Stomach (tissue), 19 donors: ENCODE measurements at places on chromosomes 13 and 19. TPM values are rescaled to one million over a fixed set of nuclear protein-coding genes. Genes with fewer than 3 reads are reported as not detected.

GRCh38 chr19:49937750-49938381, 8.6 kb upstream of the NUP62 start:
- H3K36me3 ChIP-seq: peaks cover 8% of the 10 kb centered on the region
- H3K4me1 ChIP-seq: peaks cover 9% of the 10 kb centered on the region
- peak overlapping the region; percentile 18 for H3K4me3 ChIP-seq
- H3K27ac ChIP-seq: no peak overlapping the region
- DNase-seq: peak; percentile 92
- peaks cover 3% of the 10 kb centered on the region for H3K27me3 ChIP-seq

- DNase-seq: no peak
- no peak overlapping the region for H3K27ac ChIP-seq
- H3K4me1 ChIP-seq: peaks cover 5% of the 10 kb centered on the region
- H3K36me3 ChIP-seq: no peaks in the 10 kb centered on the region
These were observed 49.4 kb upstream of the INTS6 start for GRCh38 chr13:51502153-51502651.

DNA sequence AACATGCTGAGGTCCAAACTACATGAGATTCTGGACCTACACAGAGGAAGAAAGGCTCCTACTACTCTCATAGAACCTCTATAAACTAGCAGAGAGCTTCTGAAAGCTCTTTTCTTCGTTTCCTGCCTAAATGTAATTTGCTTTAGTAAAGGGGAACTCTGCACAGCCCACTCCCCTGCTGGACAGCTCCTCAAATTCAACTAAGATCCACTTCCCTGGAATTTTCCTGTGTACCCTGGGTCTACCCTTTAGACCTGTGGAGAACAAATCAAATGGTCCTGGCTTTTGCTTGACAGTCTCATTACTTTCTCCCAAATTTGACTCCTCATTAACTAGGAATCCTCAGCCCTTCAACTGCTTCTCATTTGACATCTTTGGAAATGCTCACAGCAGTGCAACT, 3.5 kb upstream of the DCLK1 start:
- H3K4me3 ChIP-seq: no peak overlapping the region
- H3K27ac ChIP-seq: no peak overlapping the region
- H3K36me3 ChIP-seq: no peaks in the 10 kb centered on the region
- no peaks in the 10 kb centered on the region for H3K4me1 ChIP-seq
- no peak for DNase-seq

GRCh38 chr19:31534786-31535657, 185.8 kb upstream of the TSHZ3 start:
- no peaks in the 10 kb centered on the region for H3K36me3 ChIP-seq
- no peak overlapping the region for H3K27ac ChIP-seq
- H3K4me3 ChIP-seq: no peak overlapping the region
- no peaks in the 10 kb centered on the region for H3K4me1 ChIP-seq

DNA sequence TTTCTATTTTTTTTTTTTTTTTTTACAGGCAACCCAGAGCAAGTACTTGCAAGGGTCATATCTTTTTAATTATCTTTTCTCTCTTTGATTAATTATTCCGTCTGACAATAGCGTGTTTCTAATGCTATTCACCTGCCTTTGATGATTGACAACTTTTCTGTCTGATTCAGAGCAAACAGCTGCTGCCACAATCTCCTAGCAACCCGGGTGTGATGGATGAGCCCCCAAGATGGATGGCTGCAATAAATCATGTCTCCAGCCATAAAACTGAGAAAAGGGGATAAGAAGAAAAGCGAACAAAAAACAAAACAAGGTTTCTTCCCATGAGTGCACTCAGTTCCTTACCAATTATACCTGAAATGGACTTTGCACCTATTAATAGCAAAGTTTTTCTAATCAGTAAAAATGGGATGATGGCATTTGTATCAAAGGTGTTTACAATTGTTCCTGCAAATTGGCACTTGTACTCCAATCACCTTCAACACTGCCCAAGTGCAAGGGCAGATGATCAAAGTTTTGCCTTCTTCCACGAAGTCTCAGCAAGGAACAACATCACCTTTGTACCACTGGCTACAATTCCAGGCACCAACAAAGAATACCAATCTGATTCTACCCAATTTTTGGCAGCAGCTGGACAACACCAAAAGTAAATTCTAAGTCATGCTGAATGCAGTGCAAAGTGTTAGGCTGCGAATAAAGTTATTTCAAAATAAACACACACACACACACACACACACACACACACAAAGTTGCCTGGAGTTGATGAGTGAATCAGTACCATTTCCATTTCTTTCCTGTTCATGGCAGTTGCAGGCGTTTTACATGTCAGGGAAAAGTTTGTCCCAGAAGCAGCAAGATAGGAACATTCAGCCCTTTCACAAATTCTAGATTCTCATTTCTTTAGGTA, 12.0 kb downstream of the TSHZ3 start:
- H3K36me3 ChIP-seq: no peaks in the 10 kb centered on the region
- no peak for DNase-seq
- peak overlapping the region; percentile 69 for H3K27ac ChIP-seq
- H3K4me3 ChIP-seq: no peak overlapping the region
- H3K27me3 ChIP-seq: no peaks in the 10 kb centered on the region

GRCh38 chr13:51036418-51036817, 74.7 kb downstream of the C13orf42 start:
- H3K27me3 ChIP-seq: no peaks in the 10 kb centered on the region
- no peak for DNase-seq
- H3K4me1 ChIP-seq: no peaks in the 10 kb centered on the region

Gene FLT3LG
- total RNA-seq: not detected

Gene ACER1
- not detected for total RNA-seq

Gene JUNB
- total RNA-seq: 403 TPM

DNA sequence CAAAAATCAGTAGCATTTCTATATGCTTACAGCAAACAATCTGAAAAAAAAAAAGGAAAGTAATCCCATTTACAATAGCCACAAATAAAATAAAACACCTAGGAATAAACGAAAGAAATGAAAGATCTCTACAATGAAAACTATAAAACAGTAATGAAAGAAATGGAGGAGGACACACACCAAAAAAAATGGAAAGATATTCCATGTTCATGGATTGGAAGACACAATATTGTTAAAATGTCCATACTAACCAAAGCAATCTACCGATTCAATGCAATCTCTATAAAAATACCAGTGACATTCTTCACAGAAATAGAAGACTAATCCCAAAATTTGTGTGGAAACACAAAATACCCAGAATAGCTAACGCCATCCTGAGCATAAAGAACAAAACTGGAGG, 4.7 kb downstream of the FCGBP start:
- peaks cover 12% of the 10 kb centered on the region for H3K27me3 ChIP-seq
- H3K4me3 ChIP-seq: no peak overlapping the region
- H3K27ac ChIP-seq: no peak overlapping the region
- no peaks in the 10 kb centered on the region for H3K36me3 ChIP-seq

Gene CEACAM8
- not detected for total RNA-seq

DNA sequence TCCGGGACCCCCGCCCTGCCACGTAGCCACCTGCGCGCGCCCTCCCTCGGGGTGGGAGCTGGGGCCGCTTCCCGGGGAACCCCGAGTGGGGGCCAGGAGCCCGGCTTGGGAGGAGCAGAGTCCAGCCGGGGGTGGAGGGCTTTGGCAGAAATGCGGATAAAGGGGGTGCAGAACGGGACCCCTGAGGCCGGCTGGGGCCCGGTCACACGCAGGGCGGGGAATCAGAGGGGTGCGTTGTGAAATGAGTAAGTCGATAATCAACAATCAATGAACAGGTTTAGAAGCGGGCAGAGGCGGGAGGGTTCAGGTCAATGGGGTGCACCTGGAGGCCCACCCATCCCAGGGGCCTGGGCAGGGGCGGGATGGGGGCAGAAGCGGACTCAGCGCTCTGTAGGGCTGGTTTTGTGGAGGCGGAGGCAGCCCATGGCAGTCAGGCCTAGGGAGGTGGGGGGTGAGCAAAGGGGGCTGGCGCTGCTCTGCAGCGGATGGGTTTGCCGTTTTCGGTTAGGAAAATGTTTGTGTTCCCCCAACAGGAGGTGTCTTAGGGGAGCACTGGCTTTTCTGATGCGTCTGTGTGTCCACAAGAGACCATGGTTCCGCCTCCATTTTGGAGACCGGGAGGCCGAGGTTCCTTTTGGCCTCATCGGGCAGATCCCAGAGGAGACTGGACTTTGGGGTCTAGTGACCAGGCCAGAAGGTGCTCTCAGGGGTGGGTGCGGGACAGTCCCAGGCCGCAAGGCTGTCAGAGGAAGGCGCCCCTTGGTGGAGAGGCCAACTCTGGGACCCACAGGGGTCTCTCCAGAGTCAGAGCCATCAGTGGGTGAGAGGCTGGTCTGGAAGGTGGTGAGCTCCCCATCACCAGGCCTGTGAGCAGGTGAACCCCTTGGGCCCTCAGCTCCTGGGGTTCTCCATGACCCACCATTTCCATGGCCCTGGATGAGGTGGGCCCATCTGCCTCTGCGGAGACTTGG, 683 bp upstream of the DIRAS1 start:
- H3K36me3 ChIP-seq: no peaks in the 10 kb centered on the region
- H3K27me3 ChIP-seq: peaks cover 75% of the 10 kb centered on the region
- peaks cover 49% of the 10 kb centered on the region for H3K4me1 ChIP-seq
- peak; percentile 32 for DNase-seq
- no peak overlapping the region for H3K27ac ChIP-seq

GRCh38 chr19:44512326-44513298, 12.3 kb upstream of the ZNF180 start:
- no peak overlapping the region for H3K4me3 ChIP-seq
- H3K4me1 ChIP-seq: no peaks in the 10 kb centered on the region
- H3K36me3 ChIP-seq: no peaks in the 10 kb centered on the region
- DNase-seq: no peak
- H3K27me3 ChIP-seq: peaks cover 38% of the 10 kb centered on the region

GRCh38 chr19:2503521-2504109, 27.7 kb downstream of the GADD45B start:
- no peak for DNase-seq
- peaks cover 9% of the 10 kb centered on the region for H3K4me1 ChIP-seq
- H3K27ac ChIP-seq: no peak overlapping the region
- no peaks in the 10 kb centered on the region for H3K36me3 ChIP-seq

- no peaks in the 10 kb centered on the region for H3K36me3 ChIP-seq
- peaks cover 38% of the 10 kb centered on the region for H3K4me1 ChIP-seq
- H3K27me3 ChIP-seq: peaks cover 46% of the 10 kb centered on the region
These were observed 1.8 kb downstream of the FGF14 start for GRCh38 chr13:102399791-102400674.

DNA sequence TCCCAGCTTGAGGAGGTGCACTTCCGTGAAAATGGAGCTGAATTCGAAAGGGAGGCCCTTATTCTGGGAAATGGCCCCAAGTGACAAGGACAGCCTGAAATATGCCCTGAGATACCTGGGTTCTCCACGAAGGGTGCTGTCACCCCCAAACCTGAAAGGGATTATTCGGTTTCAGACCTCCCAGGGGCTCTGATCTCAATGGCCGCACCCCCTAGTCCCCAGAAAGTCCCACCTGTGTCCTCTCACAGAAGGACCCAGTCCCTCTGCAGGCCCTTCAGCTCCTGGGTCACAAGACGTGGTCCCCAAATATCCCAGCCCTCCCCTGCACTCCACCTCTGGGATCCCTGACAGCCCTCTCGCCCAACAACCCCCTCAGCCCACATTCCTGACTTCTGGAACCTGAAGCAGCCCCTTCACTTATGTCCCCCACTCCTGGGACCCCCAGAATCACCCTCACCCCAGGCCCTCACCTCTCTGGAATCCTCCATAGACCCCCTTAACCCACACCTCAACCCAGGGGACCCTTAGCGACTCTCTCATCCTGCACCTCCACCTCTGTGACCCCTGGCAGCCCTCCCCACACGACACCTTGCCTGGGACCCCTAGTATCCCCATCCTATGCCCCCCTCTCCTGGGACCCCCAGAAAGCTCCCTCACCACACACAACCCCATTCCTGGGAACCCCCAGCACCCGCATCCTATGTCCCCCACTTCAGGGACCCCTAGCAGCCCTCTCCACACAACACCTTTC, 606 bp downstream of the SYNGR4 start:
- peaks cover 14% of the 10 kb centered on the region for H3K4me1 ChIP-seq
- H3K27me3 ChIP-seq: no peaks in the 10 kb centered on the region
- H3K36me3 ChIP-seq: no peaks in the 10 kb centered on the region
- peak overlapping the region; percentile 93 for H3K27ac ChIP-seq
- H3K4me3 ChIP-seq: peak overlapping the region; percentile 64

DNA sequence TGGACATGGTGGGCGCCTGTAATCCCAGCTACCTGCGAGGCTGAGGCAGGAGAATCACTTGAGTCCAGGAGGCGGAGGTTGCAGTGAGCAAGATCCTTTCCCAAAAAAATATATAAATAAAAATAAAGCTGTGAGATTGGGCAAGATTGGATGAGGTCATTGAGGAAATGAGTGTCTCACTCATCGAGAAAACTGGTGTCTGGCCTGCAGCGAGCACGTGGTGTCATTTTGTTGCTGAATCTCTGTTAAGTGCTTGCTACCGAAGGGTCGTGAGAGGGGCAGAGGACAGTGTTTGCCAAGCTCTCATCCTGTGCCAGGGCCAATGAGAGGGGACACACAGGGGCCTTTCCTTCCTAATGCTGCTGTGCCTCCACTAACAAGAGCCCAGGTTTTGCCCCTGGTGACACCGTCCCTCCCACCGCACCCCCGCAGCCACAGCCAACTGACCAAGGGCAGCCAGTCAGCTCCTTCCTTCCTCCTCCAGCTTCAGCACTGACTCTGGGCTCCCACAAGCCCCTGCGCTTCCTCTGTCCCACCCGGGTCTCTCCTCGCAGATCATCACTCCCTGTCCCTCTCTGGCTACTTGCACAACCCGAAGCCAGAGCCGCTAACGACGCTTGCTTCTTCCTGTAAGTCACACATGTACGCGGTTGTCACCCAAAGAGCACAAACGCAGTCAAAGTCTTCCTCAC, 3.2 kb downstream of the POLD1 start:
- H3K4me3 ChIP-seq: no peak overlapping the region
- no peaks in the 10 kb centered on the region for H3K27me3 ChIP-seq
- peaks cover 25% of the 10 kb centered on the region for H3K4me1 ChIP-seq

Gene PRSS57
- not detected for total RNA-seq

GRCh38 chr13:89267734-89268133, 1596.6 kb downstream of the SLITRK5 start:
- H3K27ac ChIP-seq: no peak overlapping the region
- no peak for DNase-seq

DNA sequence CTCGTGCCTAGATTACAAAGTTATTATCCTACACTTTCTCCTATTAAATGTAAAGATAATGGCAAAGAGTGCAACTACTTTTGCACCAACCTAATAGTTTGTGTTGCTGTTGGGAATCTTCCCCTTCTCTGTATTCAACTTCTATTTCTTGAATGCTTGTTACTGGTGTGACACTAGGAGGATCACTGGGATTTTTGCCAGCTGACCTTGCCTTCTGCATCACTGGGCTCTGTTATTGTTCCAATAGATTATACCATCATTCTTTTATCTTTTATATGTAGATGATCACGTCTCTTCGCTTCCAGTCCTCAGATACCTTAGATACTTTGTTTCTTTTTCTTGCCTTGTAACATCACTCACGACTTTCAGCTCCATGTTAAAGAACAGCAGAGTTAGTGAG, 3.5 kb upstream of the OR10H4 start:
- DNase-seq: no peak
- H3K36me3 ChIP-seq: no peaks in the 10 kb centered on the region
- no peak overlapping the region for H3K27ac ChIP-seq
- no peak overlapping the region for H3K4me3 ChIP-seq
- peaks cover 7% of the 10 kb centered on the region for H3K27me3 ChIP-seq

Gene NAPA
- 139 TPM for total RNA-seq
